ENCODE measurements at places on chromosomes 1 and 21.

DNA sequence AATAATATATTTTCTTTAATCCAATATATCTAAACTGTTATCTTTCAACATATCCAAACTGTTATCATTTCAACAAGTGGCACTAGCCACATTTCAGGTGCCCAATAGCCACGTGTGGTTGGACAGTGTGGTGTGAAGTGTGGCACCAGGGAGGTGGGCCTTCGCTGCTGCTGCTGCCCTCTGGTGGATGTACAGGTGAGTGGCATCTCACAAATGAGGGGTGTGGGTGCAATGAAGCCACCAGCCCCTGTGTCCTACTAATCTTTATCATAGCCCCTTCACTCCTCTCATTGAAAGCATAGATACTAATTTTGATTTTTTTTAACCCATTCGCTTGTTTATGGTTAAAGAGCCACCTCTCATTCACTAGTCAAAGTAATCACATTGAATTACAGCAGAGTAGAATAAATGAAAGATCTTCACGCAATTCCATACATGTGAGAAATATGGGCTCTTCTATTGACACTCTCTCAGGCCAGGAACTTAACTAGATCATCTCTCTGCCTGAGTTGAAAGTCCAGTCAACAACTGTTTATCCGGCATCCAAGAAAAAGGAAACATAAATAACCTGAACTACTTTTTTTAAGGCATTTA lies 499.2 kb downstream of the OMA1 start:
- peak; percentile 8 for DNase-seq

DNA sequence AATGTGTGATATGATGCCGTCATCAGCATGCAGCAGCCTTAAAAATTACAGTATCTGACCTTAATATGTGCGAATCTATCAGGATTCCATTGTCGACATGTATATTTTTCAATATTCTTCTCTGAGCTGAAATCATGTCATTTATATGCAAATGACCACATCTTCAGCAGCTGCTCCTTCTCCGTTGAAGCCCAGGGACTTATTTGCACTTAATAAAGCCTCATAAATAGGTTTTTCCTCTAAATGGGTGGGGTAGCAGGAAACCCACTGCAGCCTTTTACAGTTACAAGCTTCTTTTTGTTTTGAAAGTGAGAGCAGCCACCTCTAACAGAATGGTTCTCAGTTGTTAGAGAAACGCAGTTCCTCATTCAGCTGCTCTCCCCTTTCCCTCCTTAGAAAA lies 178.8 kb upstream of the ZNF644 start:
- DNase-seq: no peak

DNA sequence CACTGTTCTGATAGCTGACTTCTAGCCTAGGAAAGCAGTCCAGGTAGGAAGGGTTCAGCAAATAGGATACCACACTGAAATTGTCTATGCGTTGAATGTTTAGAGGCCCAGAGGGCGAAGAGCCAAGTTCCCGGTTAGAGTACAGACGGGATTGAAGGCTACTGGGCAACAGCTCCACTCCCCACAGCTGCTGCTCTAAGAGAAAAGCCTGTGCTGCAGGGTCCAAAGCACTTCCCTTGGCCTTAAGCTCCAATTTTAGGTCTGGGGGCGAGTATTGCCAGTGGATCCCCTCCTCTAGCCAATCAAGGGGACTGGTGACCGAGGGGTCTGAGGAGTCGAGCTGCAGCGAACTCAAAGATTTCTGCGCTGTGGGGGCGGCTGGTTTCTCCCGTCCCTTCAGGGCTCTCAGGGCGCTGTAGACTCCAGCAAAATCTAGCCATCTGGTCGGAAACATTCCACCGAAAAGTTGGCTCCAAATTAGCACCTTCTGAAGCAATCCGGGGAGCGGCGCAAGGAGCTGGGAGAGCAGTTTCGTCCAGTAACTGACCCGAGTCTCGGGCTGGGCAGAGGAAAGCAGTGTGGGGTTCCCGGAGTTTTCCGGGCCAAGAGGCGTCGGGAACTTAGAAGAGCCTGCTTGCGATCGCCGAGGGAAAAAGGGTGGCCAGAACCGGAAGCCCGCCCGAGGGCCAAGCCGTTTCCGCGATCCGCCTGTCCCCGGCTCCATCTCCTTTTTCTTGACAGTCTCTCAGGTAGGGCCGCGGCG lies 748 bp downstream of the PPP1R15B start:
- no peak for DNase-seq

GRCh38 chr1:242826701-242827336 lies 302.3 kb upstream of the PLD5 start:
- DNase-seq: no peak

DNA sequence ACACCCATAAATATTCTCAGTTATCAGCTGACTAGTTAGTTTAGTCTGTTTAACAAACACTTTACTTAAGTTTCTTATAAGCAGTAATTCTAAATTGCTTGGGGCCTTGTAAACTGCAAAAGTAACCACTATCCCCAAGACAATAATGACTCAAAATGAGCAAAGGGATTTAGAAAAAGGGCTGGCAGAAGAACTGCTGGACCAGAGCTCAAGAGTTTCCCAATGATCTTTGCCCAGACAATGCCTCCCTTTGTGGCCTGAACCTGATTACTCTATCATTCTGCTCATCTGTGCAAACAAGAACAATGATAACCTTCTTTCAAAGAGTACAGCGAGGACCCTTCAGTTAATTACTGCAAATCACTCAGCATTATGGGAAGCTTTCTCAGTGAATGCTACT lies 123.5 kb downstream of the TIAM1 start:
- DNase-seq: no peak

DNA sequence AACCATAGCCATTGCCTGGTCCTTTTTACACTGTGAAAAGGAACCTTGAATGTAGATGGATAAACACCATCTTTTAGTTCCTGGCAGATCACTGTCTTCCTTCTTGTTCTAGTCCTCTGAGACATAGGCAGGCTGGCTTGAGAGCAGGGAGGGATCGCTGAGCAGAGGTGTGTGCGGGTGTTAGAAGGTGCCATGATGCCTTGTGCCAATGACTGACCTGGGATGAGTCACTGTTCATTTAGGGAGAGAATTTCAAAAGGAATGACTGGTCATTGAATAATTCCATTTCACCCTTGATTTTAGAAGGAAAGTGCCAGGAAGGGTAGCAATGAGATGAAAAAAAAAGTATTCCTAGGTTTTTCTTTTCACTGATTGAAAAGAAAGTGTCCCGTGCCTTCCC lies 383.9 kb downstream of the KIF26B start:
- DNase-seq: no peak

DNA sequence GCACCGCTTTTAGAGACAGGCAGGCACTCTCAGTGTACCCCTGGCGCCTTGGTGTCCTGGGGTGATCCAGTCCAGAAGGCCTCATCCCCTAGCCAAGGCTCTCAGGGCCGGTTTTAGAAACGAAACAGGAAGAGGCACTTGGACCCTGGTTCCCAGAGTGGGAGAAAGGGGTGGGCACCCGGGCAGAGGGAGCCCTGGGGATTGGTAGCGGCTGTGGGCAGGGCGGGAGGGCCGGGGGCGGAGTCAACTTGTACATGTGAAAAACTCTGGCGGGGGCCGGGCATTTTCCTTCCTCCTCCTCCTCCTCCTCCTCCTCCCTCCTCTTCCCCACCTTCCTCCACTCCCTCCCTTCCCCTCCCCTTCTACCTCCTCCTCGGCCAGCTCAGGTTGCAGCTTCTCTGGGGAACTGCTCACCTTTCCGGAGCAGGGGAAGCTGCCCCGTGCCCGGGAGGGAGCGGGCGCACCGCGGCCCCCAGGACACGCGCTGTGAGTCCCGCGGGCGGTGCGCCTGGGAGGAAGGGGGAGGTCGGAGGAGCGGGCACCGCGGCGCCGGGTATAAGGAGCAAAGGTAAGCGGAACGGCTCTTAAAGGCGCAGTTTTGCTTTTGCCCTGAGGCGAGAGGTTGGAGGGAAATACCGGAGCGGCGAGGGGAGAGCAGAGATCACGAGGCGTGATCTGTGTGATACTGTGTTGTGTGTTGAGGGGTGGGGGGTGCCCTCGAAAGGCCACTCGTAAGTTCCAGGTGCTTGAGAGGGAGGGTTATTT lies at the start of gene CDK18:
Gene CDK18 (plus strand): TSS at position 359 of the 765 bp plus-strand sequence. CDS start 18,499 bp downstream, outside the sequence.
- DNase-seq: peak; percentile 30

- DNase-seq: no peak
These were observed 12.9 kb downstream of the TOR3A start for GRCh38 chr1:179094818-179095217.

- DNase-seq: peak; percentile 30
These were observed 74.1 kb downstream of the XCL2 start for GRCh38 chr1:168469690-168470089.

- DNase-seq: no peak
These were observed 285.5 kb downstream of the KCNH1 start for GRCh38 chr1:210848474-210848873.

DNA sequence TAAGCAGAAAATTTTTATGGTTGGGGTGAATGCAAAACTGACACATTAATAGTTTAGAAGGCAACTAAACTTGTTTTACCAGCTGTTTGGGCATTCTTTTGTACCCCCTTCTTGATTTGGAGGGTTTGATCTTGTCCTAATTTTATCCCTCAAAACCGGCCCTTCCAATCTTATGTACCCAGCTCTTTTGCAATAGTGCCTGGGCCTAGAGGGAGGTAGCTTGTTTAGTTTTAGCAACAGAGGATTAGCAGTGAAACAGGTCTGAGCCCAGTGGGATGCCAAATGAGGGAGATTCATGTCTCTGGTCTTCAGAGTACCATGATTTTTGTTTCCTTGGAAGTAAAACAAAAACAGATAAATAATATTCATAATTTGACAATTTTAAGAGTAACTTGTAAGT lies 45.1 kb downstream of the CRP start:
- DNase-seq: no peak

DNA sequence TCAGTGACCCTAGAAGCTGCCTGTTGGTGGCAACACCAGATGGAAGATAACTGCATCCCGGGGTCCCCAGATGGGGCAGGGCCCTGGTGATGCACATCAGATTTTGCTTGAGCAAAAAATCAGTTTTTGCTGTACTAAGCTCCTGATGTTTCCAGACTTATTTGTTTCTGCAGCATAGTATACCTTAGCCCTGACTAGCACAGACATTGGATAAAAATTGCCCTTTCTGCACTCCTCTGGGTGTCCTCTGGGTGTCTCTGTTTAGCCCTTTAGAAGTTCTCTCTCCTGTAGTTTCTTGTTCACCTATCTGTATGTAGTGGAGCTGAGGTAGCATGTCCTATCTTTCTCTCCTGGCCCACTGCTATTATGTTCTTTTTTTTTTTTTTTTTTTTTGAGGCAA lies 30.3 kb upstream of the PLA2G2C start:
- no peak for DNase-seq

GRCh38 chr21:31479714-31480113 lies 135.7 kb upstream of the TIAM1 start:
- no peak for DNase-seq

GRCh38 chr1:62273953-62274352 lies 45.3 kb downstream of the KANK4 start:
- no peak for DNase-seq

DNA sequence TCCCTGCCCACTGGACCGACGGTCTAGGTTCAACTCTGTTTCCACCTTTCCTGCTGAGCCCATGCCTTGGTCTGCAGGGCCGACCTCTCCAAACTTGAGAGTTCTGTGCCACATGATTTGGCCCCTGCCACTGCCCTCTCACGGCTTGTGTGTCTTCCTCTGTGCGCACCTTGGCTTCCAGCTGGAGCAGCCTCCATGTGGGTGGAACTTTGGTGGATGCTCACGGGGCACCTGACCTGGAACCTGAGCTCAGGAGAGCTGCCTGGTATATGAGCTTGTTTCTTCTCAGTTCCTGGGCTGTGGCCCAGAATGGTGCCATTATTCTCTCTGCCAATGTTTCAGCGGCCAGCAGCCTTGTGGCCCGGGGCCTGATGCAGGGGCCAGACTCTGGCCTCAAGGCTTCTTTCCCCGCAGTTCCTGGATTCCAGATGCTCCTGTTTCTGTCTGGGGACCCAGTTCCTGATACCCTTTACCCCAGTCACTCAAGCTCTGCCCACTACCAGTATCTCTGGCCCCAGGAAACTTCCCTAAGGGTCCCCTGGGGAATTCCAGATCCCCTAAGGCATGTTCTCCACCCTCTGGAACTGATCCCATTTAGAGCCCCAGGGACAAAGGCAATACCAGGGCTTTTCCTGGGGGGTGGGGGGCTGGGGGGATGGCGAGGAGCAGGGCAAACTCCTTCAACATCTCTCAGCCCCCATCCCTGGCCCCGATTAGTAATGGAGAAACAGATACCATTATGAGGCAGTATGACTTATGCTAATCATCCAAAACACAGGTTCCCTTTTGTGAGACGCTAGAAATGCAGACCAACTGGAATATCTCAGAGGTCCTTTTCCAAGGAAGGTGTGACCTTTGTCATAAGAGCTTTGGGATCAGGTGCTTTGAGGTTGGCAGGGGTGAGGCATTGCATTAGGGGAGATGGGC lies 11.1 kb downstream of the QSOX1 start:
- DNase-seq: no peak

- DNase-seq: no peak
These were observed 14.4 kb downstream of the PRCC start for GRCh38 chr1:156781585-156782186.

DNA sequence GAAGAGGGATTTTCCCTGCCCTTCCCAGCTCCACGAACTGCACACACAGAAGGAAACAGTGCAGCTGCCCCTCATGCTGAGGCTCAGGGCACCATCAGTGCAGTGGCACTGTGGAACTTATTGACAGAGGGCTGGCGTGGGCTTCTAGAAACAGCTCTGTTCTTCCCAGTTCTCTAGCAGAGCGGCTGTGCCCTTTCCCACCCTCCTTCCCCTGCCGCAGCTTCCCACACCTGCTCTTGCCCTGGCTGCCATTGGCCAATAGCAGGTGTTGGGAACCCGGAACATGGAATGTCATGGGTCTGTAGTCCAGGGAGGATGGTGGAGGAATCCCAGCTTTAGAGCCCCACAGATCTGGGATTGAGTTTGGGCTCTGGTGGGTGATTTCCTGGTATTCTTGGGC lies 343.8 kb downstream of the RPS6KC1 start:
- DNase-seq: no peak

DNA sequence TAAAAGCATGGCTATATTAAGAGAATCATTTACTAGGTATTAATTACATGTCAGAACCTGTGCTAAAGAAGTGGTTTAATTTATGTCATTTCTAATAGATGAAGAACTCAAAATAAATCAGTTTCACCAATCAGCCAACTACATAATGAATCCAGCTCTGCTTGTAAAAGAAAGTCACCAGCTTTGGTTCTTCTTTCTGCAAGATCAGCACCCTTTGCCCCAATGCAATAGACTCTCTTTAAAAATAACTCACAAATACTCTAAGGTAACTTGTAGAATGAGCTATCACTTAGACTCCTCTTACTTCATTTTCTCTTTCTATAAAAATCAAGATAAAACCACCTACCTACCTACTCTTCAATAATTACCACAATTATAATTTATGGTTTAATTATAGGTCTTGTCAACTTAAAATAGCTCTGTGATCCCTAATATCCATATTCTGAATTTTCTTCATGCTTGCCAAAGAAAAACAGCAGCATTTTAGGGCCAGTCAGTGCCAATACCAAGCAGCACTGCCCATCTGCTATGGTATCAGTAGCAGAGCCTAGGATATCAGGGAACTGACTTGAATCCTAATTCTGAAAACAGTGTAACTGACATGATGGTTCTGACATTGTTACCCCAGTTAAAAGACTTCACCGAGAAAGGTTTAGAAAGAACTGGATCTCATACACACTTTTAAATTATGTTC lies 11.3 kb downstream of the SLC19A2 start:
- DNase-seq: no peak

Data from stimulated activated CD8-positive, alpha-beta memory T cell treated with anti-CD3 and anti-CD28 coated beads, Interleukin-2, amount 100 ng/mL, for 48 hours (primary cell).